Bronchial smooth muscle cell (primary cell): ENCODE measurements at places on chromosomes 2 and 18. TPM values are rescaled to one million over a fixed set of nuclear protein-coding genes. Genes with fewer than 3 reads are reported as not detected.

The NT5DC4 gene
- not detected in 2 replicates for total RNA-seq

The PLGLB2 gene
- total RNA-seq = 0.63 and 0.77 TPM in 2 replicates

The SALL3 gene
- total RNA-seq = not detected in 2 replicates

The RNF125 gene
- 1.0 and 2.5 TPM in 2 replicates for total RNA-seq

The APCDD1 gene
- not detected in 2 replicates for total RNA-seq

The COPS8 gene
- total RNA-seq = 77.4 and 91.4 TPM in 2 replicates

The CYP1B1 gene
- 52.6 and 76.6 TPM in 2 replicates for total RNA-seq

The GCKR gene
- total RNA-seq = 0.16 TPM in 1 of 2 replicates, not detected in the other

The SIGLEC15 gene
- 1.2 and 3.2 TPM in 2 replicates for total RNA-seq

The LAMA1 gene
- total RNA-seq = 1.5 and 5.8 TPM in 2 replicates

The SCN3A gene
- 0.17 and 0.47 TPM in 2 replicates for total RNA-seq

The ZAP70 gene
- 0.09 and 0.16 TPM in 2 replicates for total RNA-seq

The KCNJ13 gene
- total RNA-seq = not detected in 2 replicates

The FZD7 gene
- 30.3 and 71.2 TPM in 2 replicates for total RNA-seq

The SNRNP200 gene
- total RNA-seq = 43.0 and 46.2 TPM in 2 replicates

The MOCOS gene
- total RNA-seq = 2.2 and 4.3 TPM in 2 replicates

The ACADL gene
- total RNA-seq = under 0.01 and 0.26 TPM in 2 replicates

The ALK gene
- total RNA-seq = under 0.01 and 0.16 TPM in 2 replicates

The CRYBA2 gene
- total RNA-seq = not detected in 2 replicates

The ABCB11 gene
- total RNA-seq = under 0.01 and 0.26 TPM in 2 replicates

The RSAD2 gene
- total RNA-seq = under 0.01 and 0.47 TPM in 2 replicates

The EFHD1 gene
- not detected in 2 replicates for total RNA-seq

The CENPO gene
- 2.7 and 4.6 TPM in 2 replicates for total RNA-seq

The SERPINB10 gene
- total RNA-seq = not detected in 2 replicates
